ENCODE measurements at places on chromosomes 2 and 18.

DNA sequence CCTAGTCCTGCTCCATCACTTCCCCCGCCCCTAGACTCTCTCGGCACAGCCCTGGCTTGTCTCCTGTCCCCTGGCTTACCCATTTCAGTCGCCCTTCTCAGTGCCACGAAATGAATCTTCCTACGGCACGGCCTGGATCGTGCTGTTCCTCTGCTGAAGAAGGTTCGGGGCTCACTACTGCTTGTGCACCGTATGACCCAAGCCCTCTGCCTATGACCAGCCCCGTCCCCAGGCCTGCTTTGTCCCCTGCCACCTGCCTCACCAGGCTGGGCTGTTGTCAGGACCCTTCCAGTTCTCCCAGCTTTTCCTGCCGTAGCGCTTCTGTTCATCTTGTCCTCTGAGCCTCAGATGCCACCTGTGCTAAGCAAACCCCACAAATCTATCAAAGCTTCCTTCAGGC lies 13.9 kb downstream of the CHMP1B start:
- DNase-seq = no peak

GRCh38 chr2:149313512-149313972 lies 16.8 kb upstream of the LYPD6 start:
- DNase-seq = no peak

DNA sequence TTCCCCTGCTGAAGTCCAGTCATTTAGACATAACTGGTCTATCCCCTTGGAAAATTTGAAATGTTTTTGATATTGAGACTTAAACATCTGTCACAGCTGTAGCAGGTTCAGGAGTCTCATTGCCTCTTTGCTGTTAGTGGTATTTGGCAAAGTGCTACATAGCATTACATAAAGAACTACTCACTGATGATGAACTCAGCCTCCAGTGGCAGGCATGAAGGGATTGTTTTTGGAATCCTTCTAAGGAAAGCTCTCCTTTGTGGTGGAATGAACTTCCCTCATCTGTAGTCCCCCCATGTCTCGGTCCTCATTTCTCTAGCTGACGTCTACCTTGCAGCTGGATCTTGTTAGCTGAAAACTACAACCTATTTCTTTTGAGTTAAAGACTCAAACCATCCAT lies 111.6 kb downstream of the TACR1 start:
- DNase-seq = no peak

DNA sequence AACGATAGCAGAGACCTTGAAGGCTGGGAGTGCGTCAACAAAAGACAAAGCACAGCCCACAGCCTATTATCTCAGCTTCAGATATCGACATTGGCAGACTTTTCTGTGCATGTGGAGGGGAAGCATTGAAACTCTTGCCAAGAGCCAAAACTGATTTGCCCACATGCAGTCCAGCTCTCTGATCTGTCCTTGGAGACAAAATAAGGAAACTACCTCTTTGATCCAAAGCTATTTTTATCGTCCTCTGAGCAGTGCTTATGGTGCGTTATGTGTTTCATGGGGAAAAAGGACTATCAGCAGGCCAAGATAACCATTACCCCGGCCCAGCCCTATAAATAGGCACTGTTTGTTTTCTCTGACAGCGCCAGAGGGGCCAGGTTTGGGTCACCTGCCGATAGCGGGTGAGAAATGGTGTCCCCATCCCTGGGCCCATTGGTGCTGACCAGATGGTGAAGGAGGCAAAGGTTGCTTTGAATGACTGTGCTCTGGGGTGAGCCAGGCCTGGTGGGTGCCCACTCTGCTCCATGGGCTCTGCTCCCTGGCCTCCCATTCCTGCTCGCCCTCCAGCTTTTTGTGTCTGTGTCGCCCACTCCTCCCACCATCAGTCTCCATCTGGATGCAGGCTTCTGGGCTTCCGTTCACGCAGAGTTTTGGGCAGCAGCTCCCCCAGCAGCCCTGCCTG lies 176.1 kb upstream of the HS6ST1 start:
- no peak for DNase-seq

DNA sequence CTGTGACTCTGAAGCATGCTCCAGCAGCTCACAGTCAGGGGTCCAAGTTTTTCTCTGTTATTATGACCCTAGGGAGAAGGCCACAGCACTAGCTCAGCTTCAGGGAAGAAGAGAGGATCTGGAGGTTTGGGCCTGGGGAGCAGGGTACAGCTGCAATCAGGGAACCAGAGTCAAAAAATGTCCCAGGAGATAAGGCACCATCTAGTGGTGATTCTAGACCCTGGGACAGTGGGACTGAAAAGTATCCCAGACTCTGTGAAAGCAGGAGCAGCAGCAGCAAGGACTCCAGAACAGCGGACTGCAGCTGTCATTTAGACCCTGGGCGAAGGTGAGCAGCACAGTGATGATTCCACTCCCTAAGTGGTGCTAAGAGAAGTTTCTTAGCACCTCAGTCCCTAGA lies 278.4 kb upstream of the DDX18 start:
- DNase-seq = no peak

All from stimulated activated CD8-positive, alpha-beta memory T cell treated with anti-CD3 and anti-CD28 coated beads, Interleukin-7, amount 100 ng/mL, for 48 hours (primary cell).